Heart right ventricle (tissue), 16 donors: ENCODE measurements at places on chromosomes 6 and 20. TPM values are rescaled to one million over a fixed set of nuclear protein-coding genes. Genes with fewer than 3 reads are reported as not detected.
A peak's percentile ranks its signal among the peaks of the same experiment; 100 is the strongest.

DNA sequence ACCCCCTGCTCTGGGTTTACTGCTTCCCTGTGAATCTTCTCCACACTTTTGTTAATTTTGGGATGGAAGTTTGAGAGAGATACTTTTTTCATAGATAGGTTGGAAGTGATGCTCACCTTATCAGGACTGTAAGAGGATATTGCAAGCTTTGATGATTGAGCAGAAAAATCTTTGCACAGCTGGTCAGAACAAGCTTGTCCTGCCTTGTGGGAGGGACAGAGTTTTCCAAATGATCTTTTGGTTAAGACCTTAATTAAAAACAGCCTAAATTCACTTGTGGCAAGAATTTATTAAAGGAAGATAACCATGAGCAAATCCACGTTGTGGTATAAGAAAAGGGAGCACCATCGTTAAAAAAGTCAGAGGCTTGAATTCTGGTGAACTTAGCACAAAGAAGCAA lies 32.2 kb downstream of the E2F3 start:
- H3K4me1 ChIP-seq = no peaks in the 10 kb centered on the region
- H3K36me3 ChIP-seq = no peaks in the 10 kb centered on the region
- no peak for DNase-seq
- no peaks in the 10 kb centered on the region for H3K27me3 ChIP-seq
- H3K27ac ChIP-seq = no peak overlapping the region

BNIP5 gene
- not detected for total RNA-seq

PROKR2 gene
- not detected for total RNA-seq

DNA sequence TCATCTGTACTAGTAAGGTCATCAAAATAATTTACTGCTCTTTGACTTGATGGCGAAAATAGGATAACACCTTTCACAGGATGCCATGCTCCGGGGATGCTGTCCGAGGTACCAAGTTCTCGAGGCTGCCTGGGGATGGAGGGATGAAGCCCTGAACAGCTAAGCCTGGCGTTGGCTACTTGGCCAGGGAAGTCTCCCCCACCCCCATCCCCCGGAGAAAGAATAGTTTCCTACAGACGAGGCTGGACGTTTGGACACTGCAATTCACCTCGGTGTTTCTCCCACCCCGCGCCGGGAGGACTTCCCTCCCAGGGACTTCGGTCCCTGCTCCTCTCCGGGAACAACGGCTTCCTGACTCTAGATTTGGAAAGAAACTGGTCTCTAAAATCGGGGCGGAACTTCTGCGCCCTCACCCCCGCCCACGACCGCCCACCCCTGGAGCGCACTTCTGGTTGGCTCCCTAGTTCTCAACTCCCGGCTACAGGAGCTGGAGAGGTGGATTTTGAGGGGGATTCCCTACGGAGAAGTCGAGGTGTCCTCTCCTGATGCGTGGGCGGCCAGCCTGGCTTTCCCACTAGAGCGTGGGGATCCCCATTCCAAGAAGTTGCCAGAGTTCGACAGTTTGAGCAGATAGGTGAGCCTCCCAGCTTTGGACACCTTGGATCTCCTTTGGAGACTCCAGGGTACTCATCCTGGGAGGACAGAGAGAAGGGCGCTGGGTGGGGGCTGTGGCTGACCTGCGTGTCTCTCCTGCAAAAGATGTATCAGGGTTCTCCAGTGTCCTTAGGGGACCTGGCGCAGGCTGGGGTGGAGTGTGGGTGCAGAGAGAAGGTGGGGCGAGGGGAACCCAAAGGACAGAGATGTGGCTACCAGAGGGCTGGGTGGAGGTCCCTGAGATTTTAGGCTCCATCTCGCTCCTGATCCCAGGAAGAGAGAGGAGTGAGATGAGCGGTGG lies 1.1 kb downstream of the PCSK2 start:
- peaks cover 70% of the 10 kb centered on the region for H3K27me3 ChIP-seq
- H3K4me3 ChIP-seq = peak overlapping the region; percentile 36
- no peak overlapping the region for H3K27ac ChIP-seq
- peaks cover 4% of the 10 kb centered on the region for H3K4me1 ChIP-seq
- no peak for DNase-seq

MUC21 gene
- total RNA-seq = not detected

GRCh38 chr6:79042088-79042798 lies 35.8 kb downstream of the PHIP start:
- H3K4me1 ChIP-seq = no peaks in the 10 kb centered on the region
- H3K36me3 ChIP-seq = no peaks in the 10 kb centered on the region
- H3K27me3 ChIP-seq = no peaks in the 10 kb centered on the region
- H3K27ac ChIP-seq = no peak overlapping the region
- no peak overlapping the region for H3K4me3 ChIP-seq
- DNase-seq = no peak
